Inflammatory macrophage treated with lipopolysaccharide for 4 hours (primary cell): ENCODE measurements at places on chromosomes 2 and 18.

DNA sequence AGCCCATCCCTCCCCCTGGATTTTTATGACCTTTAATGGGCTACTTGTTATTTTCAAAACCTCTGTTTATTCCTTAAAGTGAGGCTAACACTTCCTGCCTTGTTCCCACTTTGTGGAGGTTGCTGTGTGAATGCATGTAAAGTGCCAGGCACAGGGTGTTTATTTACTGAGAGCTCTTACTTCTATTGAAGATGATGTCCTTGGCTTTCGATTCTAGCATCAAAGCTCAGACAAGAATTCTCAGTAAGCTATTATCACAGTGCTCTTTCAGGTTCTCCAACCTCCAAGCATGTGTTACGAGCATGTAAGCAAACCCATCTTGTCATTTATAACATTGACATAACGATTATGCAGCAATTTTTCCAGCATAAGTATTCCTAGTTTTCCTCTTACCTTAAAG lies 44.2 kb downstream of the DPYSL5 start:
- no peak for DNase-seq

- DNase-seq, result no peak
These were observed 58.5 kb upstream of the TXNDC2 start for GRCh38 chr18:9827211-9827792.

GRCh38 chr2:230816735-230817134 lies 48.0 kb upstream of the ITM2C start:
- DNase-seq, result no peak

DNA sequence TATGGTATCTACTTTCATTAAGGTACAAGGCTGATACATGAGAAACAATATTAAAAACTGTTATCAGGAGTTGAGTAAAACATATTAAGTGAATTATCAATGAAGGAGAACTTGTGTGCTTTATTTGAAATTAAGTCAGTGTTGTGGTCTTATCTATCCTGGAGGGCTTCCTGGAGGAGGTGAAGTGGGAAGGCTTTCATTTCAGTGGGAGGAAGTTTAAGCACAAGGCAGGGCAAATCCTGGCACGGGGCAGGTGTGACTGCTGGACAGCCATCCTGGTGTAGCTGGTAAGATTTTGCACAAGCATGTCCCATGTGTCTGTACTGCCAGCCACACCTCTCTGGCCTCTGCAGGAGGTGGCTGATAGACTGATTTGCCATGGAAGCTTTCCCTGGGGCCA lies 159.7 kb upstream of the SKOR2 start:
- DNase-seq, result no peak

- DNase-seq, result peak; percentile 84
These were observed 201.7 kb downstream of the MREG start for GRCh38 chr2:215811409-215812345.

DNA sequence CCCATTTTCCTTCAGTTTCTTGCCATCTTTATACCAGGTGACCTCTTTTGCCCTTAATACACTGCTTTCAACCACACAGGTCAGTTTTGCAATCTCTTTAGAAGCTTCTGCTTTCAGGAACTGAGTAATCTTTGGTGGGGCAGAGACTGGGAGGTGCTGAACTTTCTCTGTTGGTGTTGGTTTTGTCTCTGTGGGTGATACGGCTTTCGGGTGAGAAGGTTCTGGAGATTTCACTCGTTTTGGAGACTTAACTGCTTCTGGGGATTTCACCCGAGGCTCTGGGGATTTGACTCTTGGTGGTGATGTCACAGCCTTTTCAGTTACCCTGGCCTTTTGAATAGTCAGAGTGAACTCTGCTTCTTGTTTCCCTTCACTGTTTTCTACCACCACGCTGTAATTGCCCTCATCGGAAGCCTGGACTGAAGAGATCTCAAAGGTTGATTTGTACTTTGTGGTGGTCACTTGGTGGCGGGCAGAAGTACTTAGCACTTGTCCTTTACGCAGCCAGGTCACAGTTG lies 50.4 kb downstream of the PLEKHA3 start:
- DNase-seq, result peak; percentile 85

GRCh38 chr2:10926191-10926820 lies 14.6 kb downstream of the KCNF1 start:
- no peak for DNase-seq

DNA sequence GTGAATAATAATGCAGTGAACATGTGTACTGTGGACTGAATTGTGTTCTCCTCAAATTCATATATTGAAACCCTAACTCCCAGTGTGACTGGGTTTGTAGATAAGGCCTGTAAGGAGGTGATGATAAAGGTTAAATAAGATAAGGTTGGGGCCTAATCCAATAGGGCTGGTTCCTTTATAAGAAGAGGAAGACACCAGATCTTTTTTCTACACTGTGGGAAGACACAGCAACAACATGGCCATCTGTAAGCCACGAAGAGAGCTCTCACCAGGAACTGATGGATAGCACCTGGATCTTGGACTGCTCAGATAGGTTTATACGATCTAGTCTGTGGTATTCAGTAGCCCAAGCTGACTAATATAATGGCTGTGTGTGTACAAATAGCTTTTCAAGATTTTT lies 66.8 kb downstream of the BMPR2 start:
- no peak for DNase-seq

- no peak for DNase-seq
These were observed 3.3 kb downstream of the CLUL1 start for GRCh38 chr18:600107-600506.

GRCh38 chr2:232889876-232890401 lies 19.9 kb downstream of the SNORC start:
- no peak for DNase-seq

- no peak for DNase-seq
These were observed 77.0 kb downstream of the RAD51AP2 start for GRCh38 chr2:17441055-17441771.

DNA sequence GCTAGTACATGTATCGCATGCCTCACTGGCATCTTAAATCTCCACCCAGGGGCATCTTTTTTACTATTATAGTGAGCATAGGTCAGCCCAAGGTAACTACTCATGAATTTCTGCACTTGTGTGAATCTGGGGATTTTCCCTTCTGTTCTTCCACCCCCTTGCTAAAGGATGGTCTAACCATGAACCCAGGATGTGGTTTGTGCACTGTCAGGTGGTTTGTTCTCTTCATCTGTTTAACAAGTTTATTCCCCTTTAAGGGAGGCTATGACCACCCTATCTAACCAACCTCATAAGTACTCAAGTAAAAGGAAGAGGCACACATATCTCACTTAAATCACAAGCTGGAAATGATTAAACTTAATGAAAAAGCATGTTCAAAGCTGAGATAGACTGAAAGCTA lies 243.0 kb downstream of the RPRM start:
- DNase-seq, result no peak

DNA sequence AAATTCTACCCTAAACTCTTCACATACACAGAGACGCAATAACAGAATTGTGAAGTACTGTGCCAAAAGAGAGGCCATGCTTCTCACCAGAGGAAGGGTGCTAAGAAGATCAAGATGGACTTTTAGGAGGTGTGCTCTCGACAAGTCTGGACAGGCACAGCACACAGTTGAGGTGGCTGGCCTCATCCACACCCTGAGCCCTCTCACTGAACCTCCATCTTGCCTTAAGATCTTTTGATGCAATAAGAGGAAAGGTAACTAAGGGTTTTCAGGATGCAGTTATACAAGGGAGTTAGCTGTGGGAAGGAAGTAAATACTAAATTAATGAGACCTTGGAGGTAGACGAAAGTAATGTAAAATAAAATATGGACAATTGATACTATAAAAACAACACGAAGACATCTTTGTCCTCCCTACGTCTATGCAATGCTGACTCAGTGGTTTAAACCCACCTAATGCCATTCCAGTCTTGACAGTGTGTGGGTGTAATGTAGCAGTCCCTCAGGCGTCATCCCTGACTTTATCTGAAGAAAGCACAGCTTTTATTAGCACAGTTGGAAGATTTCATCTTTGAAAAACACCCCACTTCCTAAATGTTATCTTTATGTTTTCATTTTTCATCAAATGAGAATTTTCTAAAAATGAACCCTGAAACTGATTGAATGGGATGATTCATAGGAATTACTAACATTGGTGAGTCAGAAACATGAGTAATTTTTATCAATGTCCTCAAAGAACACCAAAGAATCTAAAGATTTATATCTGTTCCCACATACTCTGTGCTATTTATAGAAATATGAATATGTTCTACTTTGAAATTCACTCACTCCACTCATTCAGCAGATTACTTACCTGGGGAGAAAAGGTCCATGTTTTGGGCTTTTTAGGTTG lies 34.0 kb upstream of the MALL start:
- DNase-seq, result peak; percentile 16

GRCh38 chr18:23101861-23102432 lies 33.3 kb upstream of the CABLES1 start:
- no peak for DNase-seq

- no peak for DNase-seq
These were observed 12.5 kb upstream of the CABYR start for GRCh38 chr18:24126155-24126961.

DNA sequence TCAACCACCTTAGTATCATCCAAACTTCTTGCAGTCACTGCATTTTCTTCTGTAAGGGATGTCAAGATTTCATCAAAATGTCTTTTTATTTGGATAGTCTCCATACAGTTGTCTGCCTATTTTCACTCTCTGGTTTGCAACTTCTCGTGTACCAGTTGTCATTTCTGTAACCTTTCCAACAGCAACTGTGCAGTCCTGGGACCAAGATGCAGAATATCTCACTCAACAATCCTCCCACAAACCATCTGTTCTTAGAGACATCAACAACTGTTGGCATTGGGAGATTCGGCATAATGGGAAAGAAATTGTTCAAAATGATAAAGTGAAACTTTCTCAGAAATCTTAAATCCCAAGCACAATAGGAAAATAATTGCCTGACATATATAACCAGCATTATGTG lies 933.6 kb upstream of the SLC39A10 start:
- DNase-seq, result no peak

DNA sequence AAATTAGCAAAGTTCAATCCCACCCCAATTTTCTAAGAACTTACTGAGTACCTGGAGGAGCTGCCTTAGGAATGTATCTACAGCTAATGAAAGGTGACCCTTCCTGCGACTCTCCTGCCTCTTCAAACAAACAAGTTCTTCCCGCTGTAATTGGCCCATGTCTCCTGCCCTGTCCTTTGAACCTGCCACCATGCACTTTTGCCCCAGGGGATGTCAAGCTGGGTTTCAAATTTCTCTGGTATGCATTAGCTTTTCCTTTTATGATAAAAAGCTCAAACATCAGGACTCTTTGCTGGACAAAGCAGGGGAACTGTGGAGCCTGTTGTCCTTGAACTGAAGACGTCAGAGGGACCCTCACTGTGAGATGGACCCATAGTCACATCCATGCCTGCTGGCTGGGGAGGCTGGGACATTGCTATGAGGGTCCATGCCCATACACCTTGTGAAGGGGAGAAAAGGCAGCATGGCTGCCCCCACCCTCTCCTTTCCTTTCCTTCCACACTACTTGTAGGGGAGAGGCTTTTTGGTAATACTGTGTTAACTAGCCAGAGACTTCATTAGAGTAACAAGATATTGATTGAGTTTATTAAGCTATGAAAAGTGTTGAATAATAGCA lies 210.7 kb upstream of the COPS8 start:
- no peak for DNase-seq

DNA sequence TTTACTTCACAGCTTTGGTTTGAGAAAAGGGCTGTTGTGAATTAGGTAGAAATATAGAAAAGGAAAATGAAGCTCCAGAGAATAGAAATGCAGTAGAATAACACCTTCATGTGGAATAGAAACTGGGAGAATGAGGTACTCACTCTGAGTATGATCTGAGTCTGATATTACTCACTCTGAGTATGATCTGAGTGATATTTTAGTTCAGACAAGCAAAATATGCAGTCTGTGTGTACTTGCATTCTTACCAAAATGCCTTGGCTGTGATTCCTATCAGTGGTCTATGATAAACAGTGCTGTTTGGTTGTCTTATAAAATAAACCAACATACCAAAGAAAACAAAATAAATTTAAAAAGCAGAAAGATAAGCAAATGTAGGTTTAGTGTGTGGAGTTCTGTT lies 487.6 kb downstream of the THSD7B start:
- DNase-seq, result no peak

DNA sequence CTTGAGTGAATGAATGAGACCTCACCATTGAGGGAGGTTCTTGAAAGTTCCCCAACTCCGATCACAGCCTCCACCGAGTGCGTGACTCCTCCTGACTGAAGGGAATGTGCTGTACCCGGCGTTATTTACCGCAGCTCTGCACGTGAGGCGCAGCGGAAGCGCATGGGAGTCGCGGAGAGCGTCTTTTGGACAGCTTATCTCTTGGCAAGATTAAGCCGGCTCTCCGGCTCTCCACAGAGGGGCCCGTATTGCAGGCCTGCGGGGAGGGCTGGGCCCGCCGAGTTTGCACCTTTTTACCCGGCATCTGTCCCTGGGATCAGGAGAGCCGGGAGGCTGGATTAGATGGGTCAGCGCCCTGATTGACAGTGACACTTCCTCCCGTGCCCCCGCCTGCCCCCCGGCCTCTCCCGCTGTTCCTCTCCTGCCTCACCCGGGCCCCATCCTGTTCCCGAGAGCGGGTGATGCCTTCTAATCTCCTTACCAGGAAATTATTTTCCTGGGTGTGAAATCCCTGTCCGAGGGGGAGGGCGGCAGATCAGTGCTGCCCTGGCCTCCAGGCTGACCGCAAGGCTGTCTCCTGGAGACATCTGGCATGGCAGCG lies 176.3 kb downstream of the INHBB start:
- DNase-seq, result no peak

DNA sequence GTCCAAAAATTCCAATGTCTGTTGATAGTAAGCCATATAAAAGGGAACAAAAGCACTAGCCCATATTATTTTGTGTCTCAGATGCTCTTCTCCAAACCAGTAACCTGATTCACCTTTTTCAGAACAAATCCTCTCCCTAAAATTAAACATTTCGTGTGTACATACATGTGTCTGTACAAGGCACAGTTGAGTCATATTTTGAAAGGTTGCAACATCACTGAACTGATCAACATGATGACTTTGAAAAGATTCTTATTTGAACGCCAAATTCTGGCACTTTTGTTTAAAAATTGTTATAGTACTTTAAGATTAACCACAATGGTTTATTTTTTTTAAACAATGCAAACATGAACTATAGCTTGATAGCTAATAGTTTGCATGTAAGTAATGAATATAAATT lies 102.5 kb downstream of the RIT2 start:
- DNase-seq, result no peak

DNA sequence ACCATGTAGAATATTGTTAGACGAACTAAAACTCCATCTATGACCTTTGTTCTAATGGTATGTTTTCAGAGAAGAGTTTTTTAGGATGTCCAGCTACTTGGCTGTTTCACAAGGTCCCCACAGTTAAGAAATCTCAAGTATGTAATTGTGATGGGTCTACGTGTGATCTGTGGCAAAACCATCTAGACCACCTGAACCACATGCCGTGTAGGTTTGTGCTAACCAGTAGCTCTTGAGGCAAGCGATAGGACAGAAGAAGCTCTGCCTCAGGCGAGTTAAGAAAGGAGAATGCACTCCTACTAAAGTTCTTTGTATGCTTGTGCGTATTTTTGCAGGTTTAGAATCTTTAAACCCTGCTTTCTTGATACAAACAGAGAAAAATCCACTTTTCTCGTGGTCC lies 13.2 kb downstream of the ZCCHC2 start:
- no peak for DNase-seq

DNA sequence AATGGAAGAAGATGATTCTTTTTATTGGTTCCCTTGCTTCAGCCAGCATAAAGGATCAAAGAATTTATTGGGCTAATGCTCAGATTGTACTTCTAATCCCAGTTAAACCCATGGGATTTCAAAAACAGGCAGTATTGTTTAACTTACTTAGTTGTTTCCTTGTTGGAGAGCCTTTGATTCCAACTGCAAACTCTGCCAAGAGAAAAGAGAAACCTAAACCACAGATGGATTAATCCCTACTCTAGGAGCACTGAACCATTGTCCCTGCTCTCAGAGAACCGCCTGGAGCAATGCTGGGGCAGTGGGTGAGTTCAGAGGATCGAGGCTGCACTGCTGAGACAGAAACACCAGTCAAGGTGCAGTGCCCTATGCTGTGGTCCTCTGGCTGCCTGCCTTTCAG lies 44.9 kb upstream of the SIGLEC15 start:
- no peak for DNase-seq
